WTC11 (cell line): ENCODE measurements at places on chromosomes 5 and 9.
A peak's percentile ranks its signal among the peaks of the same experiment; 100 is the strongest.

DNA sequence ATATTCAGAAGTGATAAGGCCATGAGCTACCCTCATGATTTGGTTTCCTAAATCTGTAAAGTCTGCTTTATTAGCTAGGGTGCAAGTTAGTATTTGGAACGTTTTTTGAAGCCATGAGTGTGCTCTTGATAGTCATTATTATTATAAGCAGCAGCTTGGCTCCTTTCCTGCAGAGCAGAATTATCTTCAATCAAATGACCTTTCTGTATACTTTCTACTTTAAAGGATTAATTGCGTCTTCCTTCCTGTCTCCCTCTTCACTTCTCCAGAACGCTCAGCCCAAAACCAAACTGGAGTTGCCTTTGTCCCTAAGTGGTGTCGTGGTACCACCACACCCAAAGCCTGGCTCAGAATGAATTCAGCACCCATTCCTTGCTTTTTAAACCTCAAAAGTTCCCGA lies 211.3 kb downstream of the ARHGAP26 start:
- DNase-seq = no peak

DNA sequence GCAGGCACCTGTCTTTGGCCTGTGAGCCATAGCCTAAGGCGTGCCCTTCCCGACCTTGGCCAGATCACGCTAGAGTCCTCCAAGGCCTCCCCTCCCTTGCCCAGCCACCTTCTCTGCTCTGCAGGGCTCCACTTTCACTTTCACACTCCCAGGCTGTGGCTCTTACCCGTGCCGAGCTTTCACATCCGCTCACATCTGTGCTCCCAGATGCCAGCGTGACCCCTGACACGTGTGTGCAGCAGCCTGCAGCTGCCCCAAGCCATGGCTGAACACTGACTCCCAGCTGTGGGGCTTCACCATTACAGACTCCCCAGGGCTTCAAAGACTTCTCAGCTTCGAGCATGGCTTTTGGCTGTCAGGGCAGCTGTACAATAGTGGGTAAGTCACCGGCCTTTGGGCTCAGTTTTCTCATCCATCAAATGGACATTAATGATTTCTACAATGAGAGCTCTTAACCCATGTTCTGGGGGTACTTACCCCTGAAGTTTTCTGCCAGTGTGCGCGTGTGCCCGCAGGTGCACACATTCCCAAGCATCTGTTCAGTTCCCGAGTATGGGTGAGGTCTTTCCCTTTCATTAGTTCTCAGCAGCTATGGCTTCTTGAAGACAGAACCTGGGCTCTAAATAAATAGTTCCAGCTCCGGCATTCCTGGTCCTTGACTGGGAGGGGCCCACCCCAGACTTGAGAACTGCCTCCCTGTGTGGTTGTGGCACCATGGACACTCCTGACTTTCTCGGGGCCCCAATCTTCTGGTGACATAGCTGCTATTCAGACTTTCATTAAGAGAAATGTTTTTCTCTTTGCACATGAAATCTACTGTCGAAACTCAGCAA lies 118.6 kb downstream of the RGS3 start:
- DNase-seq = no peak

- DNase-seq = peak; percentile 39
Observed at GRCh38 chr9:132239999-132240840, 78.4 kb downstream of the NTNG2 start.

- DNase-seq = no peak
Observed at GRCh38 chr5:67731886-67732285, 483.7 kb upstream of the PIK3R1 start.

- peak; percentile 17 for DNase-seq
Observed at GRCh38 chr9:70412832-70413463, 1.5 kb downstream of the KLF9 start.

- no peak for DNase-seq
Observed at GRCh38 chr9:84975926-84976325, 306.4 kb downstream of the NTRK2 start.

GRCh38 chr9:35526087-35526801 lies 36.3 kb downstream of the RUSC2 start:
- DNase-seq = no peak

GRCh38 chr5:122896598-122897282 lies 51.3 kb downstream of the SNX24 start:
- DNase-seq = no peak
